ENCODE measurements at places on chromosomes 1 and 21.

- no peak for DNase-seq
These were observed 156.5 kb downstream of the CAMTA1 start for GRCh38 chr1:6941786-6942185.

DNA sequence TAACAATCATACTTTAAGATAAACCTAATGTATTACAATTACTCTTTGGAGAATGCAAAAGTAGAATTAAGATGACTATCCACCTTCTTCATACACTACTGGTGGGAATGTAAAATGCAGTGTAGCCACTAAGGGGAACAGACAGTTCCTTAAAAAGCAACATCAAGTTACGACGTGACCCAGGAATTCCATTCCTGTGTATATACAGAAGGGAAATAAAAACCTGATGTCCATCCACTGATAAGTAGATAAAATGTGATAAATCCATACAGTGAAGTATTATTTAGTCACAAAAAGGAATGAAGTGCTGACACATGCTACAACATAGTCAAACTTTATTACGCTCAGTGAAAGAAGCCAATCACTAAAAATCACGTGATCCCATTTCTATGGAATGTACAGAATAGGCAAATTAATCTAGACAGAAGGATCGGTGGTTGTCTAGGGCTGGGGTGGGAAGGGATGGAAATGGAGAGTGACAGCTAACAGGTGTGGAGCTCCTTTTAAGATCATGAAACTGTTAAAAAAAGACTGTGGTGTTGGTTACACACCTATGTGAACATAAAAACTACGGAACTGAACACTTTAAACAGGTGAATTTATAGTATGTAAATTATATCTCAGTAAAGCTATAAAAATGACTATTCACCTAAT is 42.1 kb downstream of the NRIP1 start:
- DNase-seq, result no peak

- DNase-seq, result no peak
These were observed 18.8 kb upstream of the UBXN10 start for GRCh38 chr1:20167126-20167525.

DNA sequence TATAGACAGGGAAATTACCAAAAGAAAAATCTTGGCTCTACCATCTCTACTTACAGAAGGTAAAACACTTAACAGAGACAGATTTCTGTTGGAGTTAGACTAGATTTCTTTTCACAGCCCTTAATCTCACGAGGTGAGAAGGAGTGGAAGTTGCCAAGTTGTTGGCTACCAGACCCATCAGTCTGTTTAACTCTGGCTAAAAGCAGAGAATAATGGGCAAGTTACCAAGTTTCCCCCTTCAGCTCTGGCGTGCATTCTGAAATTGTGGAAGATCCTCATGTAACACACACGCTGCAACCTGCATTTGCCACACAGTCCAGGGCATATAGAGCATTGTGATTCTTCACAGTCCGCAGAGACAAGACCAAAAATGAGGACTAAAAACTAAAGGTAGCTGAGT is 49.3 kb downstream of the STX6 start:
- DNase-seq, result no peak

DNA sequence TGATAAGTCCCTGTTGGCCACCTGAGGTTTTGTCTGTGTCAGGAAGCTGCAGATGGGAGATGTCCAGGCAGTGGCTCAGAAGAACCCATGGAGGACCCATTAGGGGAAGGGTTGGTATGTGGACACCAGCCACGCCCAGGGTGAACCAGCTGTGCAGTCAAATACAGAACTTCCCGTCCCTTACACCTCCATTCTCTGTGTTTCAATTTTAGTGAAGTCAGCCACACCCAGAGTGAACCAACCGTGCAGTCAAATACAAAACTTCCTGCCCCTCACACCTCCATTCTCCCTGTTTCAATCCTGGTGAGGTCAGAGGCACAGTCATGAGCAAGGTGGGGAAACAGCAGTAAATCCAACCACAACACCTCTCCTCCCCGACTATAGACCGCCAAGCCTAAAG is 27.4 kb downstream of the BACE2 start:
- DNase-seq, result no peak

- DNase-seq, result no peak
These were observed 28.4 kb downstream of the TRIM33 start for GRCh38 chr1:114482585-114482984.

DNA sequence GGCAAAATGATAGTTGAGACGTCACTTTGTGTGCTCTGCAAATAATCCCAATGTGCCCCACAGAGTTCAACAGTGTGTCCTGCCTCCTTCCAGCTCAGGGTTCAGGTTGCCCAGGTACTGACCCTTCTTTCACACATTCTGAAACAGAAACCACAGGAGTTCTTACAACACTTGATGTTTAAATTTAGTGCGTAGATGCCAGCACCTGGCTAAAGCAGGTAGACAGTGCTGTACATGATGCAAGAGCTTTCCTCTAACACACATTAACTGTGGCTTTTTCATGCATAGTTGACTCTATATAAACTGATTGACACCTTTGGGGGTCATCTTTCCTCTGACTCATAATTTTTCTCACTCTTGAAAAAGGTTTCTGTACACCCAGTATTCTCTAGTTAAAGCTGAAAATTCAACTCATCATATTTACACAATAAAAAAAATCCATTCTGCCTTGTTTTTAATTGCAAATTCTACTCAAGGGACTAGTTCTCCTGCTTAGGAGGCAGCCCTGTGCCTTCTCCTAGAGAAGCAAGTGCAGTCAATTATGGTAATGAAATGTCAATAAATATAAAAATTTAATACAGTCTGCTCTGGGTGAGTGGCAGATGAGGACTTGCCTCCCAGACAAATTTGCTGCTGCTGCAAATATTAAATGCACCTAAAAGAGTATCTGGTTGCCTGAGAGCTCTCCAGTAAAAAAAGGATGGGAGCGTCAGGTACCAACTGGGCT is 91.4 kb downstream of the NR5A2 start:
- DNase-seq, result no peak

GRCh38 chr1:182890927-182891610 is 51.9 kb downstream of the DHX9 start:
- no peak for DNase-seq

GRCh38 chr1:95553595-95553994 is 319.6 kb downstream of the RWDD3 start:
- DNase-seq, result no peak

DNA sequence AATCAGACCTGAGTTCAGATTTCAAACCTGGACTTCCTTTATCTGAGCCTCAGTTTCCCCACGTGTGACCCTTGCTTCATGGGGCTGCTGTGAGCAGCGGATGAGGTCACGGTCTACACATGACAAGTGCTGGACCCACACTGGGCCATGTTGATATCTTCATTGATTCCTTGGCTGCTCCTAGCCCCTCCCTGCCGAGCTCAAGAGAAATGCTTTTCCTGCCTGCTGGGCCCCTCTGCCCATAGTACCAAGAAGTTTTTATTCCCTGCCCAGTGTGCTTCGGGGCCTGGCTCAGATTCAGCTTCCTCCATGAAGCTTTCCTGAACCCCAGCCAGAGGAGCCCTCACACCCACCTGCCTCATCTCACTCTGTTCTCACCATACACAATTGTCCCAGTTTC is 181.6 kb downstream of the PTPRU start:
- DNase-seq, result no peak

- no peak for DNase-seq
These were observed 494 bp downstream of the UBE2J2 start for GRCh38 chr1:1273209-1273511.

Data from ACHN (cell line).